ENCODE measurements at places on chromosomes 3 and 15.

- DNase-seq, result peak; percentile 11
These were observed 31.3 kb downstream of the THSD4 start for GRCh38 chr15:71146580-71146982.

GRCh38 chr3:164486150-164486549 is 592.1 kb downstream of the SI start:
- no peak for DNase-seq

GRCh38 chr3:115804200-115804599 is 180.9 kb downstream of the GAP43 start:
- no peak for DNase-seq

- no peak for DNase-seq
These were observed 815 bp downstream of the SPINT1 start for GRCh38 chr15:40844696-40845030.

DNA sequence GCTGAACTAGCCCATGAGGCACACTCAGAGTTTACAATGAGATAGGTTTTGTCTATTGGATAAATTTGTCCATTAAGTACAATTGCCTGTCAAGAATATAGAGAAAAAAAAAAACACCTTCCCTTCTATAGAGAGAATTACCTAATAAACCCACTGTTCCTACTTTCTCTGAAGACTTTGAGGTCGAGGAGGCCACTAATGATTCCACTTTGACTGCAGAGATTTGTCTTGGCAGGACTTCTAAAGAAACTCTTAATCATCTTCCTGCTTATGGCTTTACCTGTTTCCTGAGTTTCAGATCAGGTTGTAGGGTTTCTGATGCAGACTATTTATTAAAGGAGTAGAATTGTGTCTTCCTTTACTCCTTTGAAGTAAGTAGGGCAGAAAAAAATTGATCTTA is 342.4 kb upstream of the KCNMB2 start:
- DNase-seq, result no peak

GRCh38 chr3:165194511-165195240 is 1.5 kb downstream of the SLITRK3 start:
- no peak for DNase-seq

DNA sequence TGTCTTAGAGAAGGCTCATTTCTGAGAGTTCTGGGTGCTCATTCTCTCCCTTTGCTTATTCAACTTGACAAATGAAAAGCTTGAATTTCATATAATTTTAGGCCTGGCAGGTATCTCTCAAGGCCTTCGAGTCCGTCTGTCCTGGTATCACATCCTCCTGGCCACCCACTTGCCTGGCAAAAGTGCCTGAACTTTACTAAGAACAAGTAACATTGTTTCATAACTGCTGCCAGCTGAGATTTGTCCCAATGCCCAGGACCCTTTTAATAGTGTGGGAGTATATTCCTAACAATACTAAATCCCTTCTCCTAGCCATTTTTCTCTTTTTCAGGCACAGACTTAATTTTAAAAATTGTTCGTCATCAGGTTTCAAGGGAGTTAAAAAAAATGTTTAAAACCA is 18.1 kb downstream of the LARP6 start:
- no peak for DNase-seq

DNA sequence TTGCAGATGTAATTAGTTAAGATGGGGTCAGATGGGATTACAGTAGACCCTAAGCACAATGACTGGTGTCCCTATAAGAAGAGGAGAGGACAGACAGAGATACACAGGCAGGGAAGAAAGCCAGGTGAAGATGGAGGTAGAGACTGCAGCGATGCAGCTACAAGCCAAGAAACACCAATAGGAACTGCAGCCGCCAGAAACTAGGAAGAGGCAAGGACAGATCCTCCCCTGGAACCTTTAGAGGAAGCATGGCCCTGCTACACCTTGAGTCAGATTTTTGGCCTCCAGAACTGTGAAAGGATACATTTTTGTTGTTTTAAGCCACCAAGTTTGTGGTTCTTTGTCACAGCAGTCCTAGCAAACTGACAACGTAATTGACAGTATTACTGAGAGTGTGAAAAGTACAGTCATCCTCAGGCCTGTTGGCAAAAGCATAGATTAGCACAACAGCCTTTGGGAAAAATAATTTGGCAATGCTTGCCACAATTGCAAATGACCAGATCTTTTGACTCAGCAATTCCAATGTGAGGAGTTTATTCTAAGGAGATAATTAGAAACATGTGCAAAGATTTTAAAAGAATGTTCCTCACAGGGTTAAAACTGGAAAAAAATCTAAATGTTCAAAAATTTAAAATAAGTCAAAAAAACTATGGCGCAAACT is 82.6 kb upstream of the TJP1 start:
- no peak for DNase-seq

DNA sequence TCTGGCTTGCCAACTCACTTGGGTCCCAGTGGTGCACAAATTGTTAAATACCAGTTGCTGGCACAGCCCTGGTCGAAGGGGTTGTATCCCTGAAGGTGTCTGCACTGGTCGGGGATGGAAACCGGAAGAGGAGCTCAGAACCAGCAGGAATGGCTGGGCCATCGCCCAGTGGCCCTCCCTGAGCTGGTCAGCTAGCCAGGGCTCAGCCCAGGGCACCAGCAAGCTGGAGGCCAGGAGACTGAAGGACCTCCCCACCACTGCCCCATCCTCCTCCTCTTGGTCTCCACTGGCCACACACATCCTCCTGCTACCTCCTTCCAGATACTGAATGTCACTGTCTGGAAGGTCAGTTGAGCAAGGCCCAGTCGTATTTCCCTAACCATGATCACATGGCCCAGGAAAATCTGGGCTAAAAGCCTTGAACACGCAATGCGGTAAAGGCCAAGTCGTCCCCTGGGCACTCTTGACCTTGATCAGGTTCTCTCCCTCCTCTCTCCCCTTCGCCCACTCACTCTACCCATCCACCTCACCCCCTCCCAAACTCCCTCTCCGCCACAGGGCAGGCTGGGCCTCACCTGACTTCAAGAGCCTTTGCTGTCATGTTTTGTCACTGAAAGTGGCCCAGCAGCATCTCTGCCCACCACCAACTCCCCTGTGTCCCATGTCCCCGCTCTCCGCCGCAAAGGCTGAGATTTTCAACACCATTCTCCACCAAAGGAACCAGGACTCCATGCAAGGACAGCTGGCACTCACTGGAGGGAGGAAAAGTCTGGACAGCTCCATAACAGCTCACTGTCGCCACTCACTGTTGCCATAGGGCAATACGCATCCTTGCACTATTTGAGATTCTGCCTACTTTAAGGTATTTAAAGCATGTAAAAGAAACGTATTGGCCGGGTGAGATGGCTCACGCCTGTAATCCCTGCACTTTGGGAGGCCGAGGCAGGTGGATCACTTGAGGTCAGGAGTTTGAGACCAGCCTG is 12.1 kb downstream of the ZDHHC19 start:
- DNase-seq, result no peak

DNA sequence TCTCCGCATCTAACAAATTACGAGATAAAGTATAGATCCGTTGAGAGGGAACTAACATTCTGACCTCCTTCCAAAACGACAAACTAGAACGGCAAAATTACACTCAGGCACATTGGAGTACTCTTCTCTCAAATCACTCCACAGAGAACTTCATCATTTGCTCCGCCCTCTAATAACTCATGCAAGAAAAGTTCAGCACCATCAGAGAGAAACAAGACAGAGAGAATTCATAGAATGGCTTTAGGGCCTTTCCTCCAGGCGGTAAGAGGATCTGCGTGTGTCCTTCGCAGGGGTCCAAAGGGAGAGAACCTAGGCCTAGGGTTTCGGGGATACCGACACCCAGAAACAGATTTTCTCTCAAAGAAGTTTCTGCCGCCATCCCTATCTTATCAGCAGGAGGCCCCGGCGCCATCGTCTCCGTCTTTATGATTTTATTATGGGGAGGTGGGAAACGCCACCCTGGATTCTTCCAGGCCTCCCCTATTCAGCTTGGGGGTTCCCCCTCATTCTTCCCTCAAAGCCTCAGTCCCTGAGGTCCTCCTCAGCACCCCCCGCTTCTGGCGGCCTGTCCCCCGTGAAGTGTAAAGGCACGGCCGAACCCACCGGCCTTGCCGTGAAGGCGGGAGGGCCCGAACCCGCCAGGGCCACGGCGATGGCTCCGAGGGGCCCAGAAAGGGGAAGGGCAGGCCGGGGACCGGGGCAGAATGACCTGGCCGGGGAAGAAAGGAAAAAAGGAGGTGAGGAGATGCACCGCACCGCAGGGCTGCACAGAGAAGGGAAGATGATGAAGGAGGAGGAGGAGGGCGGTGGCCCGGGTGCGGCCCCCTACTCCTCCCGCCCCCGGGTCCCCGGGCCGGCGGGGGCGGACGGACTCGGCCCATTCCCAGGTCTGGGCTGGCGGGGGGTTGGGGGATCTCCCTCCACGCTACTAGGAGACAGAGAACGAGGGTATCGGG is 768 bp downstream of the UBXN7 start:
- no peak for DNase-seq

- DNase-seq, result no peak
These were observed 269.7 kb downstream of the XXYLT1 start for GRCh38 chr3:195001261-195001660.

GRCh38 chr3:112092496-112093179 is 6.4 kb downstream of the C3orf52 start:
- DNase-seq, result peak; percentile 81

DNA sequence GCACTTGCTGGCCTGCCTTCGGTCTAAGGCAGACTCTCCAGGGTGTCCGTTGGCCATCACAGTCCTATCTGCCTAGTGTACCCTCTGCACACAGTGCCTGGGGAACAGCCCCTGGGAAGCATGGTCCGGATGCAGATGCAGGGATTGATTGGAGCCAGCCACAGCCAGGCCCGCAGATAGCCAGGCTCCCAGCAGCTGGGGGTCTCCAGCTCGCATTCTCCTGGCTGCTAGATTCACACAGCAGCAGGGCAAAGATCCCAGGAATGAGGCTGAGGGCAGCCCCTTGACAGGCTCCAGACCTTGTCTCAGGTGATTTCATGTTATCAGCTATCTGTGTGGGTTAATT is 41.4 kb downstream of the IRAK2 start:
- no peak for DNase-seq

- peak; percentile 23 for DNase-seq
These were observed 138.8 kb upstream of the TLE3 start for GRCh38 chr15:70236341-70237086.

GRCh38 chr15:23484870-23485269 is 37.8 kb upstream of the GOLGA6L2 start:
- no peak for DNase-seq

- peak; percentile 7 for DNase-seq
These were observed 75.0 kb downstream of the FEM1B start for GRCh38 chr15:68352401-68353062.

GRCh38 chr3:130857336-130858026 is 36.4 kb upstream of the ATP2C1 start:
- DNase-seq, result no peak

DNA sequence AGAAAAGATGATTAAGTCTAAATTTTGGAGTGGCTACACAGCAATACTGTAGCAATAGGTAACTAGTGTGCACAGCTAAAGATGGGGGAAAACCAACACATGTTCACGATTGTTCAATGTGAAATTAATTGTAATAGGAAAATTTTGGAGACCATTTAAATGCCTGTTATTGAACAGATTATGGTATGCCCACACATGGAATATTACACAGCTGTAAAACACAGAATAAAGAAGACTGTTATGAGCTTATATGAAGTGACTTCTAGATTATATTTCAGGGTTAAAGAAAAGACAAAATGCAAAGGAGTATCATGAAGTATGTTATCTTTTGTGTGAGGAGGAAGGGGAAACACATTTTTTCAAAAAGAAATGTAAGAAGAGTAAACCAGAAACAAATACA is 43.8 kb downstream of the SPINK8 start:
- DNase-seq, result no peak

- DNase-seq, result no peak
These were observed 346.1 kb downstream of the ZIC1 start for GRCh38 chr3:147755310-147755709.

- DNase-seq, result no peak
These were observed 61.9 kb upstream of the NR2F2 start for GRCh38 chr15:96268442-96269204.

Data from NCI-H2029 treated with DMSO at 0.1 percent for 48 hours (cell line).